ENCODE measurements at places on chromosomes 7 and 10.

GRCh38 chr7:99994819-99995218 lies 19.0 kb upstream of the AZGP1 start:
- DNase-seq, result no peak

DNA sequence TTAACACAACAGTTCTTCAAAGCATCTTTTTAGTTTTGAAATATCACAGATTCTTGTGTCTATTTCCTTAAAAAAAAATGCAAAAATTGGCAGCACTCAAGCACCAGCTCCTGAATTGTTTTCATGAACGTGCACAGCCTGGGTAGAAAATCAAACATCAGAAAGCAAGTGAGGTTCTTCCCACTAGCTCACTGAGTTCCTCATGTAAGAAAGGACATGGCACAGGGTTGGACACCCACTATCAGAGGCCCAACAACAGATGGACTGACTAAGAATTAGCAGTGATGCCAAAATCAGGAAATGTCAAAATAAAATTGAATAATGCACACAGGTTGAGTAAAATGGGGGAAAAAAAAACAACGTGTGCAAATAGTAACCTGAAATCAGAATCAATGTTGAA lies 146.8 kb downstream of the PCLO start:
- DNase-seq, result no peak

DNA sequence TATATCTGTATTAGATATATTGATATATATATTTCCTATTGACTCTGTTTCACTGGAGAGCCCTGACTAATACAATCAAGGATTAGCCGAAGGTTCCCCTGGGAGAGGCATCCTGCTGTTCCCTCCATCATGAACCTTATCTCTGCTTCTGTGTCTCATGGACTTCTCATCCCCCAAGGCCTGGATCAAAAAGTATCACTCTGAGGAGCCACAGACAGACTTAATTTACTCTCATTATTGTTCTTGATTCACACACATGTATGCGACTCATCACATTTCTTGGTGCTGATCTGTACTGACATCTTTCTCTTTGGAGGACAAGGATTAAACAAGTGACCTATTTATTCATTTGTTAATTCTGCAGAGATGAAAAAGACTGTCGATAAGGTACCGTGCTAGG lies 550.2 kb downstream of the KCNMA1 start:
- DNase-seq, result no peak

DNA sequence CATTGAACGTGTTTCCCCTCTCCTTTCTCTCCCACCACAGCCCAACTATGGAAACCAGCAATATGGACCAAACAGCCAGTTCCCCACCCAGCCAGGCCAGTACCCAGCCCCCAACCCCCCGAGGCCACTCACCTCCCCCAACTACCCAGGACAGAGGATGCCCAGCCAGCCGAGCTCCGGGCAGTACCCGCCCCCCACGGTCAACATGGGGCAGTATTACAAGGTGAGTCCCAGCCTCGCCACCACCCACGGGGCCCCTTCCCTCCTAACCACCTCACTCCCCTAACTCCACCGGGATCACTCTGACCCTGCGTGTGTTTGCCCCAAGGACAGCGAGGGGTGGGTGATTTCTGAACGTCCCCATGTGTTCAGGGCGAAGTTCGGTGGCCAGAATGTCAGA lies 50.8 kb upstream of the PPIF start:
- DNase-seq, result no peak
